NCI-H524 (cell line): ENCODE measurements at places on chromosomes 16 and 17.

DNA sequence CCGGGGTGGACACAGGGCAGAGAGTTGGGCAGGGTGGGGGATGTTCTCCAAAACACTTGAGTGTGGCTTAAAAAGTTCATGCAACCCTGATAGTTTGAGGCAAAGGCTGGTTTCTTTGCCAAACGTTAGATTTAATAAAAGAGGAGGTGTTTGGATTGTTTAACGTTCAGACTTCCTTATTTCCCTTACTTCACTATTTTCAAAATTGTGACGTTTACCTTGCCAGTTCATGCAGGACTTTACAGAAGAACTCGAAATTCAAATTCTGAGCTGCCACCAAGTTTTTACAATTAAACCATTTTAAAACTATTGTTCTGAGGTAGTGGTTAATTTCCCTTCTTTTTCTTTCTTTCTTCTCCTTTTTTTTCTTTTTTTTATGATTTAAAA is 5.5 kb downstream of the SEC14L1 start:
- no peak for DNase-seq

DNA sequence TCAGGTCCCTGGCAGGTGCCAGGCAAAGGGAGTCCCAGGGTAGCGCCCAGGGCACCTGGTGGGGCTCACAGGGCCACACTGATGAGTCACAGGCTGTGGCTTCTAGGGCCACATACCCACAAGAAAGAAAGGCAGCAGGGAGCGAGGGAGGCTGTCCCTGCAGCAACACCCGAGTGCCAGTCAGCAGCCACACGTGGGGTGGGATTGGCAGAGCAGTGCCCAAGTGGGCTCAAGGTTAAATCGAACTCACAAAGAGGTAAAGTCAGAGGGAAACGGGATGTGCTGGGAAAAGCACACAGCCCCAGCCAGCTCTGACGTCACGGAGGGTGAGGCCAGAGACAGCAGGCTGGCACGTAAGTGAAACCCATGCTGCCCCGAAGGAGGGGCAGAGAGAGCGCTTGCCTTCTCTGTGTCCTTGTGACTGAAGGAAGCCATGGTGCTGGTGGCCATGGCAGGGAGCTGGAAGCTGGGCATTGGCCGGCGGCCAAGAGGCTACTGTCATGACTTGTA is 33.8 kb downstream of the FA2H start:
- no peak for DNase-seq

- no peak for DNase-seq
These were observed 5.4 kb downstream of the GFOD2 start for GRCh38 chr16:67713647-67714273.

DNA sequence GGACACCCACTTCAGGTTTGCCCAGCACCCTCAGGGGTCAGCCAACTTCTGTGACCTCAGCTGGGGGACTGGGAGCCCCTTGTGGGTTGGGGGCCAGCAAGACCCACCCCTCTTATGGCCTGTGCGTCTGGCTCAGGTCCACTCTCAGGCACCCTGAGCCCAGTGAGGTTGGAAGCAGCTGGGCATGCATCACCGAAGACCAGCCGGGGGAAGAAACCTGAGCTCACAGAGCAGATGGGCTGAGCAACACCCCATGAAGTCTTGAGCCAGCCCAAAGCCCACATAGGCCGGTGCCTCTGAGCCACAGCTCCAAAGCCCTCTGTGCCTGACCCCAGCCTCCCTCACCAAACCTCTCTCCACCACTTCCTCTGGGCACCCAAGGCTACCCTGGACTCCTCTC is 166.7 kb downstream of the RBFOX3 start:
- peak; percentile 92 for DNase-seq

- DNase-seq = no peak
These were observed 6.8 kb downstream of the NAE1 start for GRCh38 chr16:66824006-66824405.
